AG08396 (cell line): ENCODE measurements at places on chromosomes 3 and 15.

DNA sequence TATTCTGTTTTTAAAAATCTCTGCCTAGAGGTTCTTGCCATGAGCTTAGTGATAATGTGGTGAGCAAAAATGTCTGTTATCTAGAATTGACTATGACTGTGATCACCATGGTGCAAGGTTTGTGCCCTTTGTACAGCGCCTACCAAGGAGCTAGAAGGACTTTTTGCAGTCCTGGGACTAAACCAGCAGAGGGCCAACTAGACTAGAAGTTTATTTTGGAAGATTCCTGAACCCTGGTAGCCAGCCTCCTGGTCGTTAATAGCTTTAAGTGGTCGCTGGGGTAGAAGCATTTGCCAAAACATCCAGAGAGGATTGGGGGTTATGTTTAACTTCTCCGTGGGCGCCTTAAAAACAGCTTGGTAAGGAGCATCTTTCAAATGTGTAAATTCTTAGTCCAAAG lies 7.8 kb downstream of the SCG5 start:
- peak; percentile 43 for DNase-seq

GRCh38 chr3:156373095-156373494 lies 181.8 kb downstream of the SSR3 start:
- DNase-seq, result no peak

DNA sequence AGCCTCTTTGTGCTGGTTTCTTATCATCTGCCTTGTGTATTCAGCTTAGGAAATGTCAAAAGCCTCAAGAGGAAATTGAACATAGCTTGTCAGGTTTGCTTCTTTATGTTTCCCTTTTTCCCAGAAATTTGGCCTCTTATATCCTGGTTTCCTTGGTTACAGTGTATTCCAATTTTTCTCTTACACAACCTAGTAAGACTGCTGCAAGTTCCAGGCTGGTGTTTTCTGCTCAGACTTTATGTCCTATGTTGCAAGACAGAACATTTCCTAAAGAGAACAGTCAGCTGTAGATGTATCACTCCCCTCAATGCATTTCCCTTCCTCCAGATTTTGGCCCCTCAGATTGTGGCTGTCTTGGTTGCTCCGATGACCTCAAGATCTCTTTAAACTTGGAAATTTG lies 102.5 kb downstream of the SH3GL3 start:
- no peak for DNase-seq

DNA sequence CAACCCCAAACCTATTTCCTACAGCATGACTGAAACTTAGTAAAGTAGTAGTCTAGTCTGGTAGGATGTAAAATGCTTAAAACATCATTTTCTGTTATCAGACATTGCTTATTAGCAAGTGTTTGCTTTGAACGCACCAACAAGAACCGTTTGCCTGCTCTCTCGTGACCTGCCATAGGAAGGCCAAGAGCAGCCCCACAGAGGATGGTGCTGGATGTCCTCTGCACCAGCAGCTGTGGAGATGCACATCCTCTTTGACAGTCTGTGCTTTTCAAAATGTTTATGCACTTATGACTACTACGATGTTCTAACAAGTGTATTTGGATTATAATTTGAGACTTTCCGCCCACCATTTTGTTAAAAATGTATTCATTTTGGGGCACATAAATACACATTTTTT lies 59.6 kb downstream of the PDE8A start:
- no peak for DNase-seq
